Peyer's patch (tissue), 4 donors: ENCODE measurements at places on chromosomes 11 and 22.

DNA sequence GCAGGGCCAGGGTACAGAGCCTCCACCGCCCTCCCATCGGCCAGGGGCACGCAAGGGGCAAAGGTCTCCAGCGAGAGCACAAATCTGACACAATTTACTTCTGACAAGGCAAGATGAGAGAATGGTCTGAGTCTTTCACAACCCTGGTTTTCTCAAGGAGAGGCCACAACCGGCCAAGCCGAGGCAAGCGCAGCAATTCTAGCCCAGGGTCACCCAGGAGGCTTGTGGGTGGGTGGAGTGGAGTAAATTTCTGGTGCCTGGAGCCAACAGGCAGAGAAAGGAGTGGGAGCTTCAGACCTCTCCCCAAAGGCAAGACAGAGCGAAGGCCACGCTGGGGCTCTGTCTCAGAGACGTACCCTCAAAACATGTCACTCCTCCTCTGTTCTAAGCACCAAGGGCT is 9.3 kb downstream of the LARGE2 start:
- DNase-seq = no peak

DNA sequence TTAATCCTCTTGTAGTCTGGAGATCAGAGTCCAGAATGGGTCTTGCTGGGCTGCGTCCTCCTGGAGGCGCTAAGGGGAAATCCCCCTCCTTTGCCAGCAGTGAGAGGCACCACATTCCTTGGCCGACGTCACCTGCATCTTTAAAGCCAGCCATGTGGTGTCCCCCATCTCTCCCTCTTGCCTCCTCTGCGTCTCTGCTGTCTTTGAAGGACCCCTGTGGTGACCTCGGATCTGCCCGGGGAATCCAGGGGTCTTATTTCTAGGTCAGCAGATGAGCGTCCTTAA is 27.2 kb upstream of the PARVB start:
- no peak for DNase-seq

DNA sequence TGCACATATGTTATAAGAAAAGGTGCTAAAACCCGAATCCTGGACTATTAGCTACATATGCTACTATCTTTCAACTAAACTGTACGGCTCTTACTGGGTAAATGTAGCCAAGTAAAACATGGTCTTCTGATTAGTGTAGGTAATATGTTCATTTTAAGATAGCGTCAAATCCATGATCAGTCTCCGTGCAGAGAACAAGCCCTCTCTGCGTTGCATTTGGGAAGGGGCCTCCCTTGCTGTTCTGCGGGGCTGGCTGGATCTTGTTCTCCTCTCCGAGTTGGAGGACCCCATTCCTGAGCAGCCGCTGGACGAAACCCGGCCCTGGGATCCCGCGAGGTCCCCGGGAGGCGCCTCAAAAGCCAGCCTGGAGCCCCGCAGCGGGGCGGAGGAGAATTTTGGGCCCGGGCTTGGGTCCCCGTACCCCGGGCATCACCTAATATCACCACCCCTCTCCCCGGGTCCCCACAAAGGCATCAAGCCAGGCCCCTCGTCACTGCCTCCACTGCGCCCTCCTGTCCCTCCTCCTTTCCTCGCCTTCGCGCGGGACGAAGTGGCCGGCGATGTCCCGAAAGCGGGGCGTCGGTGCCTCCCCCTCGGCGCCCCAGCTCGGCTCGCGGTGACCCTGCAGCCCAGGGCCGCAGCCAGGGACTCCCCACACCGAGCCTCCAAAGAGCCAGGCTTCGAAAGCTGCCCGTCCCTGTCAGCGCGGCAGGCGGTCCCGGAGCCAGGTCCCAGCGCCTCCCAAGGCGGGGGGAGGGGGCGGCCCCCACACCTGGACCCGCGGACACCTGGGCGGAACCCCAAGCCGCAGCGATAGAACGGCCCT is 54.5 kb upstream of the FBXO3 start:
- DNase-seq = no peak

DNA sequence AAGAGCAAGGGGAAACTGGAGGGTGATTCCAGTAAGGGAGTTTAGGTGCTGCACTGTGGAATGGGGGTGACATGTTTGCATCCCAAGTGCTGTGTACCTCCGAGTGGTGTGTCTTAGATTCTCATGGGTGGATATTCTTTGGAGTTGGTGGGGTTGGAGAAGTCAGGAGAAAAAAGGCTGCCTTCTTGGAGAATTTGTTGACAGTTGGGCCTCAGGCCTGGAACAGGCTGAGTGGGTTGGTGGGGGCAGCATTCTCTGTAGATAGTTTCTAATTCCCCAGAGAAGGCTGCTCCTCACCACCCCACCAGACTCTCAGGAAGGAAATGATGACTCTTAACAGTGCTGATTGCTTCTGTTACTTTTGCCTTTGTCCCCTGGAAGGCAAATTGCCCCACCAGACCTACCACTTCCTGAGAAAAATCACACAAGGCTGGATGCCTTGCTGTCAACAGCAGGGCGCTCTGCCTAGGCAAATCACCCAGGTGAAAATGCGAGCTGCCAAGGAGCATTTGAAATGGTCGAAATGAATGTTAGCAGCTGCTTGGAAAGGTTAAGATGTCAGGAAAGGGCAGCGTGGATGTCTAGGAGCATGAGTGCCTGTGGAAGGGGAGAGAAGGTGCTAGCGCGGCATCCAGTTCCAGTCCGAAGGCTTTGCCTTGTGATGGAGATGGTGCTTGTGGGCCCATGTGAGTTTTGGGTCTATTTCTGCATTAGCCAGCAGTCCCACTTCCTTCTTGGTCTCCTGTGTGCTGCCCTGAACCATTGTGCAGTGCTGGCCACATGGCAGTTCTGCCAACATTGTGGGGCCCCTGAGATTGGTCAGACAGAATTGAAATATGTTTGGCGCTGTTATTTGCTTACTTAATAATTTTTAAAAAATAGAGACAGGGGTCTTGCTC is 29.7 kb upstream of the SORL1-AS1 start:
- peak; percentile 59 for DNase-seq

DNA sequence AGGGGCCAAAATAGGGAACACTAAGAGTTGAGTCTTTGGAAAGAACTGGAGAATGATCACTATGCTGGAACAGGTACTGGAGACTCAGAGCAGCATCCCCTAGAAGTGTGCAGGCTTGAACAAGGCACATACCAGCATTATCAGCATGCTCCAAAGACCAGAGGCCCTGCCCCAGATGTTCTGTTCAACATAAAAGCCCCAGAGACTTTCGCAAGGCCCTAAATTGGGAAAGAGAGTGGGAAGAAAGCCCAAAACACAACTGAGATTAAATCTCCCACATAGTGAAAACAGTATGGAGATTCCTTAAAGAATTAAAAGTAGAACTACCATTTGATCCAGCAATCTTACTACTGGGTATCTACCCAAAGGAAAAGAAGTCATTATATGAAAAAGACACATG is 9.4 kb downstream of the CNGA4 start:
- DNase-seq = no peak

- DNase-seq = no peak
Observed at GRCh38 chr11:111733016-111733415, 33.2 kb downstream of the PPP2R1B start.

GRCh38 chr11:62137276-62137861 is 13.6 kb downstream of the INCENP start:
- peak; percentile 26 for DNase-seq

GRCh38 chr11:128947773-128948172 is 5.1 kb upstream of the TP53AIP1 start:
- DNase-seq = no peak

GRCh38 chr11:2752204-2752770 is 52.5 kb upstream of the KCNQ1OT1 start:
- DNase-seq = no peak

- DNase-seq = peak; percentile 71
Observed at GRCh38 chr11:83508804-83509203, 222.6 kb upstream of the CCDC90B start.

- no peak for DNase-seq
Observed at GRCh38 chr11:103904324-103904667, 132.1 kb upstream of the DDI1 start.

- DNase-seq = no peak
Observed at GRCh38 chr11:124776865-124777645, 15.0 kb upstream of the ESAM start.

DNA sequence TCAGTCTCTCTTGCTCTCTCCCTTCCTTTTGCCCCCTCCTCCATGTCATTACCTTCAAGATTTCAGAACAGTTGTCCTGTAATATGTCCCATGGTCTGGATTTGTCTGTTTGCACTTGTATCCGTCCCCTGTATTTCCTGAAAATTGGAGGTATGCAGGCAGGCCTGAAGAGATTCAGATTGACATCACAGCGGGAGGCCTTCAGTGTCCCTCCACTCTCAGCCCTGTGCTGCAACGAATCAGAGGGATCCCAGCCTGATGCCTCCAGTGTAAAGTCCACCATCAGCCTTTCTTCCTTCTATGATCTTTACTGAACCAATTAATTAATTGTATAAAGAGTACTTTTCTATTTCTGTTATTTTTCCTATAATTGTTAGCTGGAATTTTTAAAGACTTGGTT is 57.3 kb downstream of the ELMOD1 start:
- no peak for DNase-seq

DNA sequence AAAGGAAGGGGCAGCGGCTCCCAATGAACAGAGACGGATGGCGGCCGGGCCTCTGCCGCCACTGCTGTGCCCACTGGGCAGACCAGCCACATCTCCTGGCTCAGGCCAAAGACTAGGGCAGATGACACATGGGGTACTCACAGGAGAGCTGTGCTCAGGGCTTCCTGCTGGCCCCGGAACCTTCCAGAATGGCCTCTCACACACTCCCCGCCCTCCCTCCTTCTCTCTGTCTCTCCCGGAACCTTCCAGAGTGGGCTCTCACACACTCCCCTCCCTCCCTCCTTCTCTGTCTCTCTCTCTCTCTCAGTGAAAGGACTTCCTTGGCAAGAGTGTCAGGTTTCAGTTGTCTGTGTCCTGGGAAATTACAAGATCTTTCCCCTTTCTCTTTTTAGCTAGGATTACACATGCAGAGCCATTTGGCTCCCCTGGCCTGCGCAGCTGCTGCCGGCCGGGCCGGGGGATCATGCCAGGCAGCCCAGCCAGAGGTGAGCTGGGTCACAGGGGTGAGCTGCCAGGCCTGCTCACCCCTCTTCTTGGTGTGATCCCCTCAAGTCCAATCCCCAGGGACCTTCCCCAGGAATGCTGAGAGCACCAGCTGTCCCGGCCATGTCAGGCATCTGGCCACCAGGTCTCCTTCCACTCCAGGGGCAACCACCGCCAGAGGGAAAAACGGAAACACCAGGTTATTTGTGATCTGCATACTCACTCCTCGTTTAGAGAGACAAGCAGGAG is 45.3 kb upstream of the ADA2 start:
- DNase-seq = no peak

DNA sequence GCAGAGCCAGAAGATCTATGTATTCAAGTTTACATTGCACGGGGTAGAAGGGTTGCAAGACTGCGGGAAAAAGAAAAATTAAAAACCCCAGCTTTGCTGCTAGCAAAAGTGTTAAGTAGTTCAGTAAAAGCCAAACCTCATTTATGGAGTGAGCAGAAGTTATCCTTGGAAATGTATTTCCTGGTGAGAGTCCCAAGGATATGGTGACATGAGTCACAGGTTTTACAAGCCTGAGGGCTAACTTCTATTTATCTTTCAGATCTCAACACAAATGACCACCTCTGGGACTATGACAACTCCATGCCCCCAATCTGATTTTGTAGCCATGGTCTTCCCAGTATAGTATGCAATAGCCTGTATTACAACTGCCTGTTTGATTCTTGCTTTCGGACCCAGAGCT is 26.1 kb downstream of the ABTB2 start:
- no peak for DNase-seq

- no peak for DNase-seq
Observed at GRCh38 chr22:36339171-36340065, 48.3 kb downstream of the MYH9 start.

GRCh38 chr11:35424157-35424940 is 5.0 kb upstream of the SLC1A2 start:
- DNase-seq = no peak

GRCh38 chr11:131685906-131686305 is 315.5 kb downstream of the NTM start:
- no peak for DNase-seq

GRCh38 chr11:122814401-122814800 is 23.9 kb upstream of the CRTAM start:
- no peak for DNase-seq

DNA sequence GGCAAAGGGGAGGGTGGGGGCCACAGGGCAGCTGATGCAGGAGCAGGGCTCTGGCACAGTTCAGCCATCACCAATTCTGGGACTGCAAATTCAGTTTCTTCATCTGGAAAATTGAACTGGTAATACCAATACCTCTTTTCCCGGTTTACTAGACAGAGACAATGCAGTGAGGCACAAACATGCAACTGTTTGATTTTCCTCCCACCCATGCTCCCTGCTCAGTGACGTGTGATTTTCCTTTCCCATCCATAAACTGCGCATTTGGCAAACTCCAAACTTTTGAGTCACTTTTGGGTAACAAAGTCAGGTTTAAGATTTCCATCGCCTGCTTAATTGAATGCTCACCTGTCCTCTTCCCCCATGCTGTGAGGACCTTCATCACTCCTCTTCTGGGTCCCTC is 23.2 kb downstream of the P2RY2 start:
- DNase-seq = no peak

- DNase-seq = no peak
Observed at GRCh38 chr11:73185680-73186293, 32.3 kb upstream of the P2RY2 start.

- DNase-seq = peak; percentile 68
Observed at GRCh38 chr22:18088825-18089568, 11.2 kb downstream of the PEX26 start.

GRCh38 chr11:86755146-86755545 is 45.2 kb upstream of the PRSS23 start:
- DNase-seq = no peak

DNA sequence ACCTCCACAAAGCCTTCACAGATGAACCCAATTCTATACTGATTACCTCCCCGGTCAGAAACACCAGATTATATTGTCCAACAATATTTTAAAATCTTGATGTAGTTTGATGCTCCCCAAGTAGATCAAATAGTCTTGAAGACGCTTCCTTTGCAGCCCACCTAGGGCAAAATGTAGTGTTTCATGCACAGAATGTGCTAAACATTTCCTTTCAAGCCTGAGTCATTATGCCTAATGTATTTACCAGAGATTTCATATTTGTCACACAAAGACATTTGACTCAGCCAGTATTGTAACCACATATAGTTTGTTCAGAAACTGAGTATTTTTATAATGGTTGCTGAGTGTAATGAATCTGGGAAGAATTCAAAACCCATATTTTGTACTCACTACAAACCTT is 1396.8 kb downstream of the LRRC4C start:
- no peak for DNase-seq

DNA sequence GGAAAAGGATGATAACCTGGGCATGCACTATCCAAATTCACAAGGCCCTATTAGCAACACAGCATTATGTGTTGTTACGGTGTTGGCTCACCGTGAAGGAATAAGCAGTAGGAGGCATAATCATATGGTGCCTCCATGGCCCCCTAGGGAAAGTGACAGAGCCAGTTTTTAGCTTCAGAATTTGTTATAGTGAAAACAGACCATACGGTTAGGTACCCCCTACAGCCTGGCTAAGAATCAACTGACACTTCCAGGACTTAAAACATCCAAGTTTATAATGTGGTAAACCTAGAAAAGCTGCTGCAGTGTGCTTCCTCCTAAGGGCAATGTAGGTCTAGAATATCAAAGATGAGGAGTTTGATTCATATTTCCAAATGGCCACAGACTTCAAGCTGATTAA is 30.4 kb downstream of the KIF18A start:
- no peak for DNase-seq
